ENCODE measurements at places on chromosomes 2 and 18. TPM values are rescaled to one million over a fixed set of nuclear protein-coding genes. Genes with fewer than 3 reads are reported as not detected.

KCNG2 gene
- not detected for total RNA-seq

DLX1 gene
- not detected for total RNA-seq

EVX2 gene
- total RNA-seq: 0.08 TPM

GREB1 gene
- 8.8 TPM for total RNA-seq

LAMA3 gene
- total RNA-seq: 8.3 TPM

DNA sequence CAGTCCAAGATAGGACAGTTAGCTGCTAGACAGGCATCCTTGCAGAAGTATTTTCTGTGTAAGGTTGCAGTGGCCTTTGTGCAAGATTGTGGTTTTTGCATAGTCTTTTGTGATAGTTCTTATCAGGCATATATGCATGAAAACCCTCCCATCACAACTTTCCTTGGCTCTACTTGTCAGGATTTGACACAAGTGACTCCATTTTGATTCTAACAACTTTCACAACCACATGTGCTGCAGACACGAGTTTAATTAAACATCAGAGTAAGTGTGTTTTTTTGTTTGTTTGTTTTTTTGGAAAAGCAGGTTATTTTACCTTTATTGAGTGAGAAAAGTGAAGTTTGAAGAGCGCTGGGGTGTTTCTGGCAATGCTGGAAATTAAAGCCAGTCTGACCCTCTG, 902.0 kb upstream of the GCFC2 start:
- no peak for ATAC-seq

DNA sequence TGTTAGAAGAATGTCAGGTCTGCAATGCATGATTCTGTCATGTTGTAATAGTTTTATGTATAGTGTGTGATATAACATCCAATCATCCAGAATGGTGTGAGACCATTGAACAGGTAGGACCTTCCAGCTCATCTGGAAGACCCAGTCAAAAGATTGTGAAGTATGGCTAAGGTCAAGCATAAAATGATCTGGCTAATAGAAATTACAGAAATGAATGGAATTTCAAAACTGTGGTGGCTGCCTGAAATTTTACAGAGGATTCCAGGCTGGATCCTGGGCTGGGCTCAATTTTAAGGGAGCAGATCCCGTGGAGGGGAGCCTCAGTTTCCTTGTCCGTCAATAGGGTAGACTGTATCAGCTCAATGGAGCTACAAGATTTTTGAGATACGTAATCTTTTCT, 39.1 kb downstream of the ACKR3 start:
- ATAC-seq: no peak

DNA sequence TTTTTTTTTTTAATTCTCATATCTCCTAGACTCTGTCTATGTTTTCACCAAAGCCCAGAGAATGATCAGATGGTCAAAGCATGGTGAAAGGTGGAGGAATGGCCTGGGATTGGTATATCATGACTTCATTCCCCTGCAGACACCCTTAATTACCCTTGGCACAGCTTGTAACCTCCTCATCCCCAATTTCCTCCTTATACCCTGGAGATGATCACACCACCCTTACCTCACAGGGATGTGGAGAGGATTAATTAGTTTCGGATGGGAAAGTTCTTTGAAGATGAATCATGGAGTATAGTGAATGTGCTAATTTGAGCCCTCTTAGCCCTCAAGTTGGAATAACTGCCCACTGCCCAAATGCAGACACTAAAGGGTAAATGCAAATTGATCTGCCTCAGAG, 138.0 kb upstream of the LYPD6 start:
- ATAC-seq: no peak

GRCh38 chr18:36340246-36340645, 42.7 kb downstream of the FHOD3 start:
- ATAC-seq: no peak

Measured in gastroesophageal sphincter (tissue), 4 donors.